ENCODE measurements at places on chromosomes 7 and 10. TPM values are rescaled to one million over a fixed set of nuclear protein-coding genes. Genes with fewer than 3 reads are reported as not detected.

Gene CDC14C
- total RNA-seq: not detected

Gene FBXL13
- 0.51 TPM for total RNA-seq

Gene LRRC17
- total RNA-seq: 5.6 TPM

Gene AKR1C2
- total RNA-seq: 40.6 TPM

Gene OPN4
- total RNA-seq: 0.27 TPM

Gene OR2A42
- total RNA-seq: not detected

Gene MPP7
- total RNA-seq: 20.0 TPM

Gene TMEM270
- total RNA-seq: not detected

Gene TDRD1
- total RNA-seq: 4.3 TPM

Gene FBXO24
- total RNA-seq: 0.49 TPM

All from heart right ventricle (tissue), 16 donors.